Pons (tissue), 1 donor: ENCODE measurements at places on chromosomes 13 and 19.
A peak's percentile ranks its signal among the peaks of the same experiment; 100 is the strongest.

GRCh38 chr13:48201044-48201443 lies 32.0 kb upstream of the ITM2B start:
- no peak for DNase-seq

DNA sequence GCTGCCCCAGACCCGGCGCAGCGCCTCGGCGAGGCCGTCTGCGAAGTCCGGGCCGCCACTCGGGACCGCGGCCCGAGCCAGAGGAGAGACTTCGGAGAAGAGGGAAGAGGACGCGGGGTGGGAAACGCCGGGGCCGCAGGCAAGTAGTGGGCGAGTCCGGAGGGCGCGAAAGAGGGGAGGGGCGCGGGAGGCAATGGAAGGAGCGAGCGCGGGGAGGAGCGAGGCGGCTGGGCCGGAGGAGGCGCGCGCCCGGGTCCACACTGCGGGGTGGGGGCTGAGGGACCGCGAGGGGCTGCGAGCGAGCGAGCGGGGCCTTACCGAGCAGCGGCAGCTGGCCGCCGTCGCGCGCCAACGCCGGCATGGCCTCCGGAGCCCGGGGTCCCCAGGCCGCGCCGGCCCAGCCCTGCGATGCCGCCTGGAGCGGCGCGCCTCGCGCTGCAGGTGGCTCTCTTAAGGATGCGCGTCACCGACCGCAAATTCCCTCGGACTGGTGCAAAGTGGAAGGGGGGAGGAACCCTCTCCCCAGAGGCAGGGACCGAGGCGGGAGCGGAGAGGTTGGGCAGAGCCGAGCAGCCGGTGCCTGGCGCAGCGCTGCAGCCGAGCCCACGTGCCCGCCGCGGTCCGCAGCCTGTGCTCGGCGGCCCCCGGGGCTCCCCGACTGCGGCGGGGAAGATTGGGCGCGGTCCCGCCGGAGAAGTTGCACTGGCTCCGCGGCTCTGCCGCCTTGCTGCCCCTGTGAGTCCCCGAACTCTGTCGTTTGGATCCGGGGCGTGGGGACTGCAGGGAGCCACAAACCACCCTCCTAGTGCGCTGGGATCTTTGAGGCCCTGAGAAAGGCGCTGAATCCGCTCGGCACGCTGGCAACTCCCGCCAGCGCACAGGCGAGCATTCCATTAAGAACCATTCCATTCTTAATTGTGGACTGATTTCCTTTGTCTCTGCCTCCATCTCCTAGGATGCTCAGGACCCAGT lies at the start of gene FLT3:
Gene FLT3 (minus strand): TSS at position 427 of the 972 bp plus-strand sequence. CDS start 66 bp downstream, at position 361.
- DNase-seq, result no peak

DNA sequence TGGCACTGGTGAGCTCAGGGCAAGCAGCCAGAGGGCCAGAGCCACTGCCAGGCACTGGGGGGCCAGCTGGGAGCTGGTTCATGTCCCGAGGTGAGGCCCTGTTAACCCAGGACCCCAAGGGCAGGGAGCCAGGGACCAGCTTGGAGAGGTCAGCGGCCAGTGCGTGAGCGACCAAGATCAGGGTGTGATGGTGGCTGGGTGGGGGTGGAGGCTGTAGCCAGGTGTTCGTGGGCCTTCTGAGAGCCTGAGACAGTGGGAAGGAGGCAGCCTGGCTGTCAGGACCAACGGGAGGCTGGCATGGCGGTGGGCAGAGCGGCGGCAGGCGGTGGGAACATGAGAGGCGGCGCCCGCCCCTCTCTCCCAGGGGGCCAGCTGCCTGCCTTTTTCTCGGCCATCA lies 8.1 kb upstream of the KPTN start:
- DNase-seq, result no peak

DNA sequence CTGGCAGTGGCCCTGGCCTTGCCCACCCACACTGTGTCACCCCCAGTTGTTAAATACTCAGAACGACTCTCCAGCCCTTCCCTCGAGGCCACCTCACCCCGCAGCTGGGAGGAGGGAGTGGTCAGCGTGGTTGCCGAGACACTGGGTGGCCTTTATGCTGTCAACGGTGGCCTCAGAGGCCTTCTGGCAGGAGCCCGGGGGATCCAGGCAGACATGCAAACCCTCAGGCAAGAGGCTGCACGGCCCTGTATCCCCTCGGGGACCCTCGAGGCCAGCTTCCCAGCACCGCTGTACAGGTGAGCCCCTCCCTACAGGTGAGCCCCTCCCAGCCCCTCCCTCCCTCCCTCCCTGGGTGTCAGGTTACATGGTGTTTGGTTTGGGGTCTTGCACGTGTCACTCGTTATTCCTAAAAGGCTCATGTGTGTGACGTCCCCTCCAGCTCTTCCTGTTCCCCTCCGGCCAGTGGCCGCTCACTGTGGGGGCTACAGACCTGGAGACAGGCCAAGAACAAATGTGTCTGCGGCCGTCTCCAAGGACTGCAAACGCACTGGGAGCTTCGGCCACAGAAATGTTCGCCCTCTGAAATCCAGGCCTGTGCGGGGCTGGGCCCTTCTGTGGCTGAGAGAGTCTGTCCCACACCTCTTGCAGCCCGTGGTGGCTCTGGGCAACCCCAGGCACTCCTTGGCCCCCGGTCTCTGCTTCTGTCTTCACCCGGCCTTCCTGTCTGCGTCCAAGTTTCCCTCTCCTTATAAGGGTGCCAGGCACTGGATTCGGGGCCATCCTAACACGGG lies at the start of gene TEKTIP1:
Gene TEKTIP1 (plus strand): TSS at position 210 of the 791 bp plus-strand sequence. CDS start 4 bp downstream, at position 214.
- DNase-seq, result peak; percentile 46

GRCh38 chr13:99237981-99238662 lies 20.1 kb downstream of the GPR18 start:
- DNase-seq, result no peak

DNA sequence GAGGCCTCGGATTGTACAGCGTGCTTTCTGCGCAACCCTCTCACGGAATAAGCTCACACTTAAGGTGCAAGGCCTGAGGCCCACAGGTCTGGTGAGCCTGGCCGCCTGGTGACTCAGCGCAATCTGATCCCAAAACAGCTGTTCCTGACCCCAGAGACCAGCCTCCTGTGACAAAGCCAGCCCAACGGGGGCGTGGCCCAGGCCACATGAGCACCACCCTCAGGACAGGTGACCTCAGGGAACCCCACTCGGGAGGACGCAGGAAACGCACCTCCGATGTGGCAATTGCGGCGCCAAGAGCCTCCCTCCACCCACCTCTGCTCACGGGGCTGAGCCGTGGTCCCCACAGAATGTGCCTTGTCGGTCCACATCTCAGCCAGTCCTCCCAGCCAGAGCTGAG lies 26.4 kb downstream of the GRTP1 start:
- DNase-seq, result no peak

DNA sequence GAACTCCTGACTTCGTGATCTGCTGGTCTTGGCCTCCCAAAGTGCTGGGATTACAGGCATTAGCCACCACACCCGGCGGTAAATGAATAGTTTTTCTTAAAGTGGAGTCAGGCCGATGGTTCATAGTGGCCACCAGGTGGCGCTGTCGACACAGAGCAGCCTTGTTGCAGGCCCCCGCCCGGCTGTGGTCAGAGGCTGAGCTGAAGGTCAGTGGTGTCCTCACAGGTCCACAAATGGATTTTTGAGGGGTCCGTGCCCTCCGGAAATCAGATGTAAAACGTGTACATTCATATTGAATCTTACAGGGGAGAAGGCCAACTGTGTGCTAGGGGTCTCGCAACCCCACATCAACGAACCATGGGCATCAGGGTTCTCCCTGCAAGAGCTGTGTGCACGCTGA lies 13.4 kb upstream of the WDR18 start:
- no peak for DNase-seq

GRCh38 chr13:114161644-114162532 lies 17.2 kb upstream of the CFAP97D2 start:
- peak; percentile 52 for DNase-seq

- DNase-seq, result no peak
Measured at GRCh38 chr13:94323764-94324758, 155.4 kb downstream of the DCT start.

GRCh38 chr19:36420961-36421748 lies 2.7 kb upstream of the ZFP82 start:
- no peak for DNase-seq

GRCh38 chr13:51928231-51928630 lies 66.5 kb downstream of the CCDC70 start:
- no peak for DNase-seq

DNA sequence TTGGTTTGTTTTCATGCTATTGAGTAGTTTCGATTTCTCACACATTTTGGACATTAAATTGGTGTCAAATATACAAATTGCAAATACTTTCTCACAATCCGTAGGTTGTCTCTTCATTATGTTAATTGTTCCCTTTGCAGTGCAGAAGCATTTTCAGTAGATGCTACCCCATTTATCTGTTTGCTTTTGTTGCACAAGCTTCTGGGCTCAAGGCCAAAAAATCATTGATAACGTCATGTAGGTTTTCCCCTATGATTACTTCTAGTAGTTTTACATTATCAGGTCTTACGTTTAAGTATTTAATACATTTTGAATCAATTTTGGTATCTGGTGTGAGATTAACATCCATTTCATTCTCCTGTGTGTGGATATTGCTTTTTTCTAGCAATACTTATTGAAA lies 14.0 kb upstream of the ZNF347 start:
- DNase-seq, result no peak

DNA sequence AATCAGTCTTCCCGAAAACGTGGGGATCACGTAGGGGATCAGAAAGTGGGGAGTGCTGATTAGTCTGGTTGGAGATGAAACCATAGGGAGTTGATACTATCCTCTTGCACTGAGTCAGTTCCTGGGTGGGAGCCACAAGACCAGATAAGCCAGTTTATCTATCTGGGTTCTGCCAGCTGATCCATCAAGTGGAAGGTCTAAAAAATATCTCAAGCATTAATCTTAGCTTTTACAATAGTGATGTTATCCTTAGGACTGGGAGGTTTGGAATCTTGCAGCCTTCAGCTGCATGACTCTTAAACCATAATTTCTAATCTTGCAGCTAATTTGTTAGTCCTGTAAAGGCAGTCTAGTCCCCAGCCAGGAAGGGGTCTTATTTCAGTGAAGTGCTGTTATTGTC lies 2474.2 kb downstream of the PCDH9 start:
- DNase-seq, result no peak

- DNase-seq, result no peak
Measured at GRCh38 chr13:49620170-49620621, 8.1 kb upstream of the ARL11 start.

- peak; percentile 77 for DNase-seq
Measured at GRCh38 chr19:16078759-16079707, 2.7 kb downstream of the TPM4 start.

- peak; percentile 9 for DNase-seq
Measured at GRCh38 chr13:70613295-70613694, 505.0 kb upstream of the KLHL1 start.

DNA sequence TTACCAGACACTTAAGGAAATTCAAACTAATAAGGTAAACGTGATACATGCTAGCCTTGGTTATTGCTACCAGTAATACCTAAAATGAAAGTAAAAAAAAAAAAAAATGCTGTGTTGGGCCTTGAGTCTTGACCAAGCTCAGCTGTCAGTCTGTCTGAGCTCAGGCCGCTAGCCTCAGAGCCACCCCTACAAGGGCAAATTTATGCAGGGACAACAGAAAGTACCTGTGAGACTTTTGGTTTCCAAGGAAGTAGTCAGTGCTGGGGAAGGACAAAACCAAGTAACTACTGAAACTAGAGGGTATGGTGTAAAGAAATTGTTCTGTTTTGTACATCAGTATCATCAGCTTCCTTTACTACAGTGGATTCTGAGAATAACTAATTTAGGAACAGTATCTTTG lies 134.3 kb upstream of the SLITRK5 start:
- no peak for DNase-seq

GRCh38 chr13:83879431-83880171 lies 2.7 kb downstream of the SLITRK1 start:
- DNase-seq, result peak; percentile 63

- no peak for DNase-seq
Measured at GRCh38 chr19:46976845-46977320, 42.8 kb upstream of the NPAS1 start.

DNA sequence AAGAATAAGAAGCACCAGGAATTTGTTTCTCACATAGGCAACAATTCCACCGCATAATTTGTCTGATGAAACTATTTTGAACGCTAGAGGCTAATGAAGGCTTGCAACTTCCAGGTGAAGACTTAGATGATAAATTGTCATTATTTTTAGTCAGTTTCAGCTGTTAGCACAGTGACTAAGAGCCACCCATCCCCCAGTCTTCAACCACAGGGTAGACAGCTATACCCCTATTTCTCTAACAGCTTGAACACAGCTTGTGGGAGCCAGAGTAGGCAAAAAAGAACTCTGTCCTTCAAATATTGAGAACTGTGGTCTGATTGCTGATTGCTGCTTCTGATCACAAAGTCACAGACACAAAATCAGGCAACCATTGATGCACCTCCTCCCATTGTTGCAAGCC lies 1124.8 kb upstream of the PRR20A start:
- DNase-seq, result peak; percentile 6

GRCh38 chr13:27023385-27024073 lies 148.1 kb downstream of the USP12 start:
- no peak for DNase-seq

GRCh38 chr13:59270327-59270726 lies 893.4 kb downstream of the DIAPH3 start:
- DNase-seq, result no peak

GRCh38 chr13:79398915-79399314 lies 7.1 kb downstream of the RBM26 start:
- no peak for DNase-seq

DNA sequence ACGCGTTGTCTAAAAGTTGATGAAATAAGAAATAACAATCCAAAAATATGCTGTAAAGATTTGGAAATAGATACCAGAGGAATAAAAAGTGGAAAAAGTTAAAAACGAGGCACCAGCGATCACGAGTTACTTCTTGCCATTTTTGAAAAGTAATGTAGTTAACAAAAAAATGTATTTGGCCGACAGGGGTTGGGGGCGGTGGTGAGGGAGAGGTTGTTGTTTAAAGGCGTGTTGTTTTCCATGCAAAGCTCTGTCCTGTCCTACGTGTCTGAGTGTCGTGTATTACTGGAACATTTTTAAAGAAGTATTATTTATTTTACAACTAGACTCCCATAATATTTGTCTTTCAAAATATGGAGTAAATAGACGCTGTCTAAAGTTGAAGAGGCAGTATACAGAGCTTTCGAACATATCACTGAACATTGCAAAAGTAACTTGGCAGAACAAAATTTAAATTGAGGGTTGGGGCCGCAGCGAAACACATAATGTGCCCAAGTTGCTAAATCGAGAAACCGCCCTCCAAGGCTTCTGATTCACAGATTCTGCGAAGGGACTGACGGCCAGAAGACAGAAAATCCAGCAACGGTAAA lies 823 bp downstream of the FBXO17 start:
- DNase-seq, result no peak

DNA sequence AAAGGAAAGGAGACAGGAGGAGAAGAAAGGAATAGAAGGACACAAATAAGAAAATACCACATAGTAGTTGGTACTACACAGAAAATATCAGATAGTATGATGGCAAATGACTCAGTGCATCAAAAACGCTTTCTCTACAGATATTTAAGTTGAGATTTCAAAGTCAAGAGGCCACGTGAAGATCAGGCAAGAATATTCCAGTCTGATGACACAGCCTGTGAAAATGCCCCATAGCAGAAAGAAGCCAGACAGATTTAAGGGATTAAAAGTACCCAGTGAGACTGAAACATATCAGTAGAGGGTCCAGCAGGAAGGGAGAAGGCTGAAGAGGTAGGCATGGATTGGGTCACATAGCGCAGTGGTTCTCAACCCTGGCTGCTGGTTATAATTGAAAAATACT lies 113.7 kb downstream of the VWA8 start:
- DNase-seq, result no peak
